T-cell (primary cell): ENCODE measurements at places on chromosomes 11 and 22.

DNA sequence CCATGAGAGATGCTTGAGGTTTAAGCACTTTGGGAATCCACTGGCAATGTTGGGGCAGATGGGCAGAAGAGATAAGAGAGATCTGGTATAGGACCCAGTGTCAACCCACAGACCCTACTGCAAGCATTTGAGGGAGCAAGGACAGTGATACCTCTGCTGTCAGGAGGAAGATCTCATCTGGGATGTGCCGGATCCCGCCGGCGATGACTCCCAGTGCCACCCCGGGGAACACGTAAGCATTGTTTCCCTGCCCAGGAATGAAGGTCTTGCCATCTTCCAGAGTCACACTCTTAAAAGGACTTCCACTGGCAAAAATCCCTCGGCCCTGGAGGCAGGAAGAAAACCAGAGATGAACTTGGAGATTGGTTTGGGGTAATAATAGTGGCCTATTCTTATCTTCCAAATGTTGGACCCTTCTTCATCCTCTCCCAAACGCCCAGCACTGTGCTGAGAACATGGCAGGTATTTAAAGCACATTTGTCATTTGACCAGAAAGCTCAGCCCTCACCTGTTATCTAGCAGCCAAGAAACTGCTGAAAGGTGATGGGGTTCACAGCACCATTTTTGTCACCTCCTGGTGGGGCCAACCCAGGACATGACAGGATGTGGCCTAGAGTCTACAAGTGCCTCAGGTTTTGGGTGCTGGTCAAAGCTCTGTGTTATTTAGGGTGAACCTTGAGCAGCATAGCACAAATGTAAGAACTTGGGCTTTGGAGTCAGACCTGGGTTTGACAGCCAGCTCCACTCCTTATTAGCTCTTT is 71.7 kb downstream of the CCDC81 start:
- DNase-seq = no peak

GRCh38 chr11:61751384-61751783 is 1.1 kb upstream of the MYRF start:
- DNase-seq = no peak

DNA sequence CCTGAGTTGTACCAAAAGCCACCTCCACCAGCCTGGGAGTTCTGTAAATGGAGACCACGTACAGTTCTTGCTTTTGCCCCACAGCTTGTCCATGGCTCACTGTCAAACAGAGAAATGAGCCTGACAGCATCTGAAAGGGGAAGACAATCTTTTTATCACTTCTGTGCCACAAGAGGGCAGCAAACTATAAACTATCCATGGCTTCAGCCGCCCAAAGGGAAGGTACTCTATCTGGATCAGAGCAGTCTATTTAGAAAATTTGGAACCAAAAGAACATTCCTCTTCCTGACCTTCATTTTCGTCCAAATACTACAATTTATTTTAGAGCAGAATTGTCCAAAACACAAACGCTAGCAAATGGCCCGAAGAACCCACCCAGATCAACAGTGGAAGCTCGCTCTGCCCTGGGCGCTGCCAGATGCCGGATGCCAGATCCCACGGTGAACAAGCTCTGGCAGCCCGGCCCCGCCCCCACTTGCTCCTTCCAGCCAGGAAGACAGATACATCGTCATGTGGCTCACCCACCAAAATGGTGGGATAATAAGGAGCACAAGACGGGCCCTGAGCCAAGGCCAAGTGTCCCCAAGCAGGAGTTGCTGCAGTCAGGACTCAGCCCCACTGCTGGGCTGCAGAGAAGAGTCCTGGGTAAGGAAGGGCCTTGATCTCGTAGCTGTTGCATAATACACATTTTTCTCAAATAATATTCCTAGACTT is 23.9 kb upstream of the SCGB1A1 start:
- peak; percentile 34 for DNase-seq

DNA sequence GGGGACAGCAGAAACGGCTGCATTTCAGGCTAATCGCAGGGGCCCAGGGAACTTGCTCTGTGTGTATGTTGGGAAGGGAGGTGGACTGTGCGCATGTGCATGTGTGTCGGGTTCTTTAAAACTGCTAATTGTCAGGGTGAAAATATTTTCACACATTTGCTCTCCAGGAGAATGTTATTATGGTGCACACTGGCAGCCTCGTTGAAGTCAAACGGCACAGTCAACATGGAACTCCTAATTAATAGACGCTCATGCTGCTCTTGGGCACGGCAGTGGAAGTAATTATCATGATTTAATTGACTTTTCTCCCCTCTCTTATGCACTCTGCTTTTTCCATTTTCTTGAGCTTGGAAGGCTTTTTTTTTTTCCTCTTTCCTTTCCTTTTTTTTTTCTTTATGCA is 92.6 kb downstream of the TSPAN18 start:
- no peak for DNase-seq
